RPMI8226 (cell line): ENCODE measurements at places on chromosomes 5 and 9.

GRCh38 chr5:180525399-180525798 lies 31.2 kb downstream of the CNOT6 start:
- DNase-seq: no peak

- DNase-seq: no peak
These were observed 69.3 kb downstream of the PAX5 start for GRCh38 chr9:36964791-36965190.

DNA sequence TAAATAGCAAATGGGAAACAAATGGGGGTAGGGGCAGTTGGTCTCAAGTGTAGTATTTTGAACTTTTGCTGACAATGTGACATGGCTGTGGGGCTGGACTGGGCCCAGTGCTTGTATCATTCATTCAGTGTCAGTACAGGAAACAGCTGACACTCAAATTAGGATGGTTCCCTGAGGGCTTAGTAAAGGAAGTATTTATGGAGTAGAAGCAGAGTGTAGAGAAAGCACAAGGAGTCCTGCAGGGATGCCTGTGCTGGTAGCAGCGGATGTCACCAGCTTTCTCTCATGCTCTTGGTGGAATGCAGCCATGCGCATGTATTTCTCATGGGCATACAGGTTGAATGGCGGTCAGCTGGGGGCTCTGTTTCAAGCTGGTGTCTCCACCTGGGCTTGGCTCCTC lies 72.9 kb upstream of the SLC44A1 start:
- DNase-seq: no peak

DNA sequence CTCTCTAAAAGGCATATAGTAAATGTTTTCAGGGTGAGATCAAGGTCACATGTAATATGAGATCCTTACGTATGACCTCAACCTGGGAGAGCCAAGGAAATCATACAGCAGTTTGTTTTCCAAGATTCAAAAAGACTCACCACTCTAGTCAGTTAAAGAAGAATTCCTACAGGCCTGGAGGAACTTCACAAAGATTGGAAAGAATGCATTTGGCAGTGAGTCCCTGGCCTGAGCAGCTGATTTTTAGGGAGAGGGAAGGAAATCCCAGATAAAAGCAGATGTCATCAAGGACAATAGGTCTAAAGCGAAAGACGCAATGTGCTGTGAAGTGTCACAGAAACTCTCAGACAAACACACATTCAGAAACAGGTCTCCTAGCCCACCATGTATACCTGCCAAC lies 424.0 kb upstream of the ZNF462 start:
- DNase-seq: no peak

- DNase-seq: no peak
These were observed 169.2 kb upstream of the MAP1B start for GRCh38 chr5:71937921-71938698.

DNA sequence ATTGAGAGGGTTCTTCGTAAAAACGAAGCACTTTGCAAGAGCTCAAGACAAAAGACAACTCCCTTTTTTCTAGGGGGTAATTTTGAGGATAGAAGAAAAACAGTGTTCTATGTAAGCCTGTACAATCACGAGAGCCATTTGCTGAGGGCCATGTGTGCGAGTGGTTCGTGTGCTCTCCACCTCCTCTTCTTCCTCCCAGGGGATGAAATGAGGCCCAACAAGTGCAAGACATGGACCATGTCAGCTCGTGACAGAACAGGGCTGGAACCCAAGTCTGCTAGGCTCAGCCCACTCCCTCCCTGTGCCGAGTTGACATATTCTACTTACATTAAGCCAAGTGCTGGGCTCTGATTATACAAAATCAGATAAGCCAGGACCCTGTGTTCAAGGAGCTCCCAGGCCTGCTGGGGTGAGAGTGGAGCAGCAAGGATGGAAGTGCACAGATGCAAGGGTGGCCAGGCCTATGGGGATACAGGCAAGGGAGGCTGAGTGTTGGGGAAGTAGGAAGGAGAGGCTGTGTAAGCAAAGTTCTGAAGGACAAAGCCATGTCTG lies 97.9 kb upstream of the MSX2 start:
- DNase-seq: no peak

GRCh38 chr5:15256485-15256884 lies 243.5 kb upstream of the FBXL7 start:
- no peak for DNase-seq

DNA sequence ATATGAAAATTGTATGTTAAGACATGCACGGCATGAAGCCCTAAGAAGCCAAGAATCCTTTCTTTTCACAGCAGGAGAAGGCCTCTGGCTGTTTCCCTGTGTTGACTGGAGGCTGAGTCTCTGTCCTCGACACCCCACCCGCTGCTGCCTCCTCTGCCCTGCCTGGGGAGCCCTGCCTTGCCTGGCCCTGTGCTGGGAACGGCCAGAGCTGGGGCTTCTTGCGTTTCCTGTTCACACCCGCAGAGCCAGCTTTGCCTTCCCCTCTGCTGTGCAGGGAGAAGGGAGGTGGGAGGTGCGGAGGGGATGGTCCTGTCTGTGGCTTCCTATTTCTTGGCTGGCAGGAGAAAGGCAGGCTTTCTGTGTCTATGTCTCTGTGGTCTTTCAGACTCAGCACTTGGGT lies 6.9 kb upstream of the GMCL2 start:
- DNase-seq: no peak

DNA sequence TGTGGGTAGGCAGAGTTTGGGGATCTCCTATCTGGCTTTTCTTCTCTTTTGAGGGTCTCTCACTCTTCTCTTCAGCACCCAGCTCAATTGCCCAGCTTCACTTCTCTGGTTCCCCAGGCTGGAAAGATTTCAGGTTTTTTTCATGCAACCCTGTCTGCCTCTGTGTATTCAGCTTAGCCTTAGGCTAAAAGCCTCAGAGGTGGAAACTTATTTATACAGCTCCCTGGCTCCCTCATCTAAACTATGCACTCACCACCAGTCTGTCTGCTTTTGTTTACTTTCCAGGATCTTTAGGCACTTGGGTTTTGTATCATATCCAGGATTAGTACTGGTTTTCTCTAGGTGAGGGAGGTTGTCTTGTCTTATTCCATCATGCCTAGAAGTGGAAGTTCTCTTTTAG lies 540.2 kb upstream of the TRPC7 start:
- no peak for DNase-seq

- DNase-seq: no peak
These were observed 78.2 kb downstream of the SNX18 start for GRCh38 chr5:54595721-54596120.

GRCh38 chr9:4497395-4497794 lies 7.1 kb downstream of the SLC1A1 start:
- no peak for DNase-seq

GRCh38 chr5:116062352-116062751 lies 22.5 kb upstream of the COMMD10 start:
- no peak for DNase-seq

- DNase-seq: no peak
These were observed 312.9 kb upstream of the RPS23 start for GRCh38 chr5:82591021-82591515.

DNA sequence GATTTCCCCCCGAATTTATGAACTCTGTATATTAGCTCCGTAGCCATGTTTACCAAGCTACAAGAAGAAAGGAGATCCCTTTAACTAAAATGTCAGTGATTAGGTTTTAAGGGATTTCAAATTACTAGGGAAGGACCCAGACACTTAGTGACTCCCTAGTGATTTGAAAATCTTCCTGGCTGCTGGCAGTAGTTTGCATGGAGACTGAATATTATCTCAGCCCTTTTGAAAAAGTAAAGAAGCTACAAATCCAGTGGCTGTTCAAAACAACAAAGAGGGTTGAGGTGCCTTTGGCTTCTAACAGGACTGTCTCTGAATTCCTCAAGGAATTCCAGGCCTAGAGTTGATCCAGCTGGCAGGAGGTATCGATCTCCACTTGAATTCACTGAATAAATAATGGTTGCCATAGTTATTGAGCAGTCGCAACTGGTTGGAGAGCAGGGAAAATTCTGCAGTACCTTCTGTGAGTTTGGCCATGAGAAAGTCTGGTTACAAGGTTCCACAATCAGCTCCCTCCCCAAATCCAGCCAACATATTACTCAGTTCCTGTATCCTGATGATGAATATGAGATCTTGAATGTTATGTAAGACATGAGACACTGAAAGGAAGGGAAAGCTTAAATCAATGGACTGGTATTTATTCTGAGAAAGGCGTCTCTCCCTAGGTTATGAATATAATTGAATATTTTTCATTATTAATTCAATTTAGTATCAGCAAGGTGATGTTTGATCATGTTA lies 37.7 kb downstream of the NR4A3 start:
- DNase-seq: no peak

- DNase-seq: no peak
These were observed 310.6 kb downstream of the DIRAS2 start for GRCh38 chr9:90331826-90332575.

- DNase-seq: no peak
These were observed 64.3 kb upstream of the MYO10 start for GRCh38 chr5:17000291-17000939.

DNA sequence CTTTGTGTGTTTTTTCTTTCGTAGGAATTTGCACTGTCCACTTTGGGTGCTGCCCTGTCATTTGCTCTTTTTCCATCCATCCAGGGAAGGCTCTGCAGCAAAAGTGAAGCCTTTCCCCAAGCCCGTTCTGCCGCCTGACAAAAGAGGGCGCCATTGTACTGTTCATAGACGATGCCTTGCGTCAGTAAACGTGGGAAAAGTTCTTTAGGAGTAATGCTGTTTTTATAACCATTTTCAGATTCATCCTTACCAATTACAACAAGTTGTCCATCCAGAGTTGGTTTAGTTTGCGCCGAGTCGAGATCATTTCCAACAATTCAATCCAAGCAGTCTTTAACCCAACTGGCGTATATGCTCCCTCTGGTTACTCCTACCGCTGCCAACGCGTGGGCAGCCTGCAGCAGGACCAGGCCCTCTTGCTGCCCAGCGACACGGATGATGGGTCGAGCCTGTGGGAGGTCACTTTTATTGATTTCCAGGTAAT lies 34.3 kb upstream of the RPS23 start:
- peak; percentile 61 for DNase-seq

DNA sequence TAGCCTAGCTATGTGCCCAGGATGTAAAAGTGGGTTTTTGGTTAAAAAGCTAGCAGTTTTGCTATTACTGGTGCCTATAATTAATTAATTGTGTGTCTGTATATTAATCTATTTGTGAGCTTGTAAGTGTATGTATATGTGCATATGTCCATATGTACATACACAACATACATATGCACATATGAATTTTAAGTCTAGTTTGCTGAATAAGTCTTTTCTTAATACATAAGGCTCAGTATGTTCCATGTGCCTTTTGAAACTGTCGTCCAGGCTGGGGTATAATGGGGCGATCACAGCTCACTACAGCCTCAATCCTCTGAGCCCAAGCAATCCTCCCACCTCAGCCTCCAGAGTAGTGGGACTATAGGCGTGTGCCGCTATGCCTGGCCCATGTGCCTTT lies 10.1 kb downstream of the SH3GL2 start:
- no peak for DNase-seq

- DNase-seq: no peak
These were observed 84.7 kb downstream of the YTHDC2 start for GRCh38 chr5:113598150-113598549.

DNA sequence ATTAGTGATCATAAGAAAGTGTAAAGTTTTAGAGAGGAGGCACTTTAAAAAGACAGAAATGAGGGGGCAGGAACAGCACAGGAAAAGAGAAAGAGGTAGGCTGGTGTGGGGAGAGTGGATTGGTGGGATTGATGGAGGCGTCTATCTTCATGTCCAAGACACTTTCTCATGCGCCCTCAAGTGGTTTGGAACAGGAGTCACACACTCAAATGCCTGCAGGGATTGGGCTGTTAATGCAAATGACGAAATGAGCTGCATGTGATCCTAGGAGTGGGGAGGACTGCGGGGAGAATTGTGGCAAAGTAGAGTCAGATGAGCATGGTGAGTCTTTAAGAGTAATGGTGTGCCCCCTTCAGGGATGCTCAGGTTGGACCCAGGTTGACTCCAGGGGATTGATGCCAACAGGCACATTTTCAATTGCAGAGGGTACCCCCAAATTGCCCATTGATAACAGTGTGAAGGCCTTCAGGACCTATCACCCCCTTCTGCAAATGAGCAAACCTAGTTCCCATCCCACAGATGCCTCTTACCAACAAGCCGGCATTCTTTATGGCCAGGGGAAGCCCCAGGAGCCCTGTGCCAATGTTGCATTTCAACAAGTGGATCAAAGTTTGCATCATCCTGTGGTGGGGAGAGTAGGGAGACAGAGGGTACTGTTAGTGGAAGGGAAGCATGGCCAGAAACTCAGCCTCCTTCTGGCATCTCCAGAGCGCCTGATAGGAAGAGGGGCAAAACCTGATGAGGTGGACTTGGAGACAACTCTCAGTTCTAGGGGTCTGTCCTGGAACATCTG lies 5.3 kb downstream of the SLC36A3 start:
- DNase-seq: no peak

DNA sequence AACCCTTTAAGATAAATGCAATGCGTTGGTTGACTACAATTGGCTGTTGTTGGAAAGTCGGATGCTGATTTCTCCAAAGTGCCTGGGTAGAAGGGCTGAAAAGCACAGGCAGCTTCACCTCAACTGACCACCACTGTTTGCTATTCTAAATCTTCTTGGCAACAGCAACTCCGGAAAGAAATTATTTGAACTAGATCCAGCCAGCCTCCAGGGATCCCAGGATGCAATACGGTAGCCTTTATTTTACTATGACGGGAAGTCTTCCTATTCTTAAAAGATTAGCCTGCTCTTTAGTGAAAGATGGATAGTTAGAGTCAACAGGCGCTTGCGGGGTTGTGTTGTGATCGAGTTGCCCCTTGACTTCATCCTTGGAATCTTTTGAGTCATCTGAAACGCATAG lies 78.6 kb upstream of the KLF9 start:
- no peak for DNase-seq

DNA sequence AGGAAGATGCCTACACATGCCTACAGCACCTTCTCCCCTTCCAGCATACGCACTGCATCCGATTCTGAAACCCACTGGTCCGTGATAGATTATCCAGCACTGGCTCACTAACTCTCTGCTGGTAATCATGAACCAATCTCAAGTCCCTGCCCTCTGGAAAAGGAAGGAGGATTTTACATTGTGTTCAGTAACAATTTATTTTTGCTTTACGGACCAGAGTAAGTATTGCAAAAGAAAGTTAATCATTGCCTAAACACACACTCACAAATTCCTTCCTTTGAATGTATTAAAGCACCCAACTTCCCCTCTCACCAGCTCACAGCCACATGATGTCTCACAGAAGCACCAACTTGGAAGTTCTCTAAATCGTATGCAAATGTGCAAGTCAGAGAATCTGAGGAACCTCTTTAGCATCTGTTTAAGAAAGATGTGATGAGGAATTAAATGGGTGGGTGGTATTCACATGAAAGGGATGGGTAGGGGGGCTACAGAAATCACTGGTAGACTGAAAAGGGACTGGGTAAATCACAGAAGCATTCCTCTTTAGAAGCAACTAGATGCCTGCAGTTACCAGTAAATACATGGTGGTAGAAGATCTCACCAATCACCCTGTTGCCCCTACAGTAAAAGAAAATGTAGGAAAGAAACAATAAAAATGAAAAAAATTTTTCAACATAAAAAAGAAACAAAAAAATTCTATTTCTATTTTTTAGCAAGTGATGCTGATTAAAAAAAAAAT lies 8.4 kb downstream of the GNAQ start:
- DNase-seq: no peak

GRCh38 chr9:136654820-136655535 lies 7.7 kb upstream of the EGFL7 start:
- no peak for DNase-seq
